ENCODE measurements at places on chromosomes 6 and 20.

GRCh38 chr20:36399147-36399968, 93.2 kb downstream of the DLGAP4 start:
- peak; percentile 16 for DNase-seq

DNA sequence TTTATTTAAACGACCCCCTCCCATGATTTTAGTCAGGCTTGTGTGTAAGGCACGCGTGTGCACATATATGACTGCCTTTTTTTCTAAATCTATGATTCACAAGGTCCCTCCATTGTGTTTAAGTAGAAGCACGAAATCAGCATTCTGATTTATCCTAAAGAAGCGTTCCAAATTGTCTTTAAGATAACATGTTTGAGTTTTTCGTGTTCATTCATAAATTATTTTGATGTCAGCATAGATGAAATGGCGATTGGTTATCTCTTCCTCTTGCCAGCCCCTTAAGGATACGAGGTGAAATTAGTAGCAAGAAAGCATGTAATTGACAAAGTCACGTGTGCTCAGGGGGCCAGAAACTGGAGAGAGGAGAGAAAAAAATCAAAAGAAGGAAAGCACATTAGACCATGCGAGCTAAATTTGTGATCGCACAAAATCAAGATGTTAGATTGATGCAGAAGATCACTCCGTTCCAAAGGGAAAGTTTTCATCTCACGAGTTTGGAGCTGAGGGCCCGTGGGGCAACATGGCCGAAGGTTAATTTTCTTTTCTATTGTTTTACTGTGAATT, at the start of gene LIN28B:
Gene LIN28B, plus strand, starts transcription at position 377 of the 564 bp plus-strand sequence. Its CDS starts 144 bp downstream, at position 521.
- DNase-seq = no peak

DNA sequence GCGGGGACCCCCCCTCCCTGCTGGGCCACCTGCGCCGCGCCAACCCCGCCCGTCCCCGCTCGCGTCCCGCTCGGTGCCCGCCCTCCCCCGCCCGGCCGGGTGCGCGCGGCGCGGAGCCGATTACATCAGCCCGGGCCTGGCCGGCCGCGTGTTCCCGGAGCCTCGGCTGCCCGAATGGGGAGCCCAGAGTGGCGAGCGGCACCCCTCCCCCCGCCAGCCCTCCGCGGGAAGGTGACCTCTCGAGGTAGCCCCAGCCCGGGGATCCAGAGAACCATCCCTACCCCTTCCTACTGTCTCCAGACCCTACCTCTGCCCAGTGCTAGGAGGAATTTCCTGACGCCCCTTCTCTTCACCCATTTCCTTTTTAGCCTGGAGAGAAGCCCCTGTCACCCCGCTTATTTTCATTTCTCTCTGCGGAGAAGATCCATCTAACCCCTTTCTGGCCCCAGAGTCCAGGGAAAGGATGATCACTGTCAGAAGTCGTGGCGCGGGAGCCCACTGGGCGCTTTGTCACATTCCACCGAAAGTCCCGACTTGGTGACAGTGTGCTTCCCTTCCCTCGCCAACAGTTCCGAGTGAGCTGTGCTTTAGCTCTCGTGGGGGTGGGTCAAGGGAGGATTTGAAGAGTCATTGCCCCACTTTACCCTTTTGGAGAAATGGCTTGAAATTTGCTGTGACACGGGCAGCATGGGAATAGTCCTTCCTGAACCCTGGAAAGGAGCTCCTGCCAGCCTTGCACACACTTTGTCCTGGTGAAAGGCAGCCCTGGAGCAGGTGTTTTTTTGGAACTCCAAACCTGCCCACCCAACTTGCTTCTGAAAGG, 2.1 kb downstream of the VEGFA start:
- DNase-seq = peak; percentile 95

DNA sequence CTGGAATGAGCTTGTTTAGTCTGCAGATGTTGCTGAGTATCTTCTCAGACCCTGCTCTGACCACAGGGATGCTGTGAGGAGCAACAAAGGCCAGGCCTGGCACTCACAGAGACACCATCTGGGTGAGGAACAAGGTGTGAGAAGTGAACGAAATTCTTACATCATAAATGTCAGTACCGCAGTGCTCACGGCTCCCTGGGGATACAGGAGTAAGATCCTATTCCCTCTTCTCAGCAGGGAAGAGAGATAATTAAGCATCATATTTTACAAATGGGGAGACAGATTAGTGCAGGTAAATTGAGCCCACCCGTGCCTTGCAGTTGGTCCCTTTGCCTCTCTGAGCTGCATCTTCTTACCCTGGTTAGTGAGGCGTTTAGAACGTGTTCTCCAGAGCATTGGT, 106.2 kb downstream of the DTD1 start:
- no peak for DNase-seq

GRCh38 chr6:147122823-147123222, 81.4 kb upstream of the STXBP5 start:
- no peak for DNase-seq

- no peak for DNase-seq
Measured at GRCh38 chr6:139812939-139813338, 438.5 kb upstream of the CITED2 start.

DNA sequence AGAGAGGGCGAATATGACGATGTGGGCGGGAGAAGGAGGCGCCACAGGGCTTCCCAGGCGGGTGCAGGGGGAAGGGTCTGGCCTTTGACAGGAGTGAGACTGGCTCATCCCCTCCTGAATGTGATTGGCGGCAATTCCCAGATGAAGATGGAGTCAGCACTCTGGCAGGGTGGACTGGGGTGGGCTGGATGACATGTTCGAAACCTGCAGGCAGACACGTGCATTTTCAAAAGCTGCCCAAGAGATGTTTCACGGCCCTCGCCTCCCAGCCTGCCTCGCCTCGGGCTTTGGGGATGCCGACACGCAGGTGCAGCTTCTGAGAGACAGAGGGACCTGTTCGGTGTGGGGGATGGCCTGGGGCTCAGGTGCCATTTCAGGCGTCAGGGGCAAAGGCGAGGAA, 66.8 kb upstream of the AFDN start:
- no peak for DNase-seq

DNA sequence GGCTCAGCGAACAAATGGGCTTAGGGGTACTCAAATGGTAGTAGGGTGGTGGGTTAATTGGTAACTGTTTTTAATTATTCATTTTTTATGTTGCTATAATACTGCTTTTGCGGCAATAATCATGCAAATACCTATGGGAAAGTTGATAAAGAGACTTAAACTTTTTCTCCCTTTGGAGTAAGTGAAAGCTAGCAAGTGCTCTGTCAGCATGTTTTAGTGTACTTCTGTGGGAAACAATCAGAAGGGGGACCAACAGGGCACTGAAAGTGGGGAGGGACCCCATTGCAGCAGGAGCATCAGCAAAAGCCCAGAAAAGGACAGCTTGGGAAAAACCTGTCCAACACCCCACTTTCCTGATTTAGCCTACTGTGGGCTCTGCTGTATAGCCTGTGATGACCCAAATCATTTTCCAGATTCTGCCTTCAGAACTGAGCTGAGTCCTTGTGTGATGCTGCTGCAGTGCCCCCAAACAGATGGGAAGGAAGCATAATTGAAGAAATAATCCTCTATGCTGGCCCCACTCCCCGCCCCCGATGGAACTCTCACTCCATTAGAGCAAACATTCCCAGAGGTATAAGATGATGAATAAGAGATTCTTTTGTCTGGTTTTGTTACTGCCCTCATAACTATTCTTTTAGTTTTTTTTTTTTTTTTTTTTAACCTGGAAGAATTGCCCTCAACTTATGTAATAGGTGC, 322.8 kb downstream of the CD83 start:
- no peak for DNase-seq

- DNase-seq = no peak
Measured at GRCh38 chr20:711576-711975, 36.0 kb upstream of the SCRT2 start.

DNA sequence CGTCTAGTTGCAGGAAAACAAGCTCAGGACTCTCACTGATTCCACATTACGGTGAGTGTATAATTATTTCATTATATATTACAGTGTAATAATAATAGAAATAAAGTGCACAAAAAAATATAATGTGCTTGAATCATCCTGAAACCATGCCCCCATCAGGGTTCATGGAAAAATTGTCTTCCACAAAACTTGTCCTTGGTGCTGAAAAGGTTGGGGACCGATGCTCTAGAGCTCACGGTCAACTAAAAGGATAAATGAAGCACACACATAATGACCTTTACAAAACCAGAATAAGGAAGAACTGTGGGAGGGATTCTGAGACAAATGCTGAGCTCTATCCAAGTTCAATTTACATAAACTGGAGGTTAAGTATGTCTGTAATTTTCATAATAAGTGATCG, 194.3 kb downstream of the COL19A1 start:
- no peak for DNase-seq

DNA sequence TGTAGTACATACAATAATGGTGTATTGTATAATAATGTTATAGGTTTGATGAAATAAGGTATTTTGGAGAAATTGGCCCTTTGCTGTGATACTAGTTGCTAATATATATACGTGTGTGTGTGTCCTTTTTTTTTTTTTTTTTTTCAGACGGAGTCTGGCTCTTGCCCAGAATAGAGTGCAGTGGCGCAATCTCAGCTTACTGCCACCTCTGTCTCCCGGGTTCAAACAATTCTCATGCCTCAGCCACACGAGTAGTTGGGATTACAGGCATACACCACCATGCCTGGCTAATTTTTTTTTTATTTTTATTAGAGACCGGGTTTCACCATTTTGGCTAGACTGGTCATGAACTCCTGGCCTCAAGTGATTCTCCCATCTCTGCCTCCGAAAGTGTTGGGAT, 23.3 kb downstream of the SENP6 start:
- DNase-seq = no peak

GRCh38 chr6:105313211-105313610, 89.7 kb downstream of the PREP start:
- no peak for DNase-seq

- no peak for DNase-seq
Measured at GRCh38 chr6:15921243-15921642, 207.6 kb upstream of the MYLIP start.

GRCh38 chr6:3798055-3798919, 46.8 kb upstream of the PXDC1 start:
- no peak for DNase-seq

DNA sequence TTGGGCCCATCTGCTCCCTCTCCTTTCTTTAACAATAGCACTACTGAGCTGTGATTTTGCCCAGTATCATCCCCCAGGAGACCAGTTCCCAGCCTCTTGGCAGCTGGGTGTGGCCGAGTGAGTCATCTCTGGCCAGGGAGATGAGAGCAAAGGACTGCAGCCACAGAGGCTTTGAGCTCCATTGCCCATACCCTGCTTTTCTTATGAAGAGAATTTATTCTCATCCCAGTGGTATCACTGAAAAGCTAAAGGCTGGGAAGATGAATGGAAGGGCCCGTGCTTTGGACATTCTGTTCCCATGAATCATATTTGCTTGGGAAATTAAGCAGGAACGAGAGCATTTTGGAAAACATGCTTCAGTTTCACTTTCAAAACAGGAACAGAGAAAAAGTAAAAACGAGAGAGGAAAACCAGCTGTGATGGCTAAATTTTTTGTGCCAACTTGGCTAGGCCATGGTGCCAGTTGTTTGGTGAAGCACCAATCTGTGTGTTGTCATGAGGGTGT, 14.9 kb downstream of the CST3 start:
- DNase-seq = peak; percentile 90

GRCh38 chr6:38218235-38218634, 398.7 kb downstream of the ZFAND3 start:
- DNase-seq = no peak

GRCh38 chr6:1079525-1079924, 232.4 kb upstream of the FOXQ1 start:
- DNase-seq = no peak

- no peak for DNase-seq
Measured at GRCh38 chr6:75230484-75231325, 12.9 kb downstream of the COX7A2 start.

DNA sequence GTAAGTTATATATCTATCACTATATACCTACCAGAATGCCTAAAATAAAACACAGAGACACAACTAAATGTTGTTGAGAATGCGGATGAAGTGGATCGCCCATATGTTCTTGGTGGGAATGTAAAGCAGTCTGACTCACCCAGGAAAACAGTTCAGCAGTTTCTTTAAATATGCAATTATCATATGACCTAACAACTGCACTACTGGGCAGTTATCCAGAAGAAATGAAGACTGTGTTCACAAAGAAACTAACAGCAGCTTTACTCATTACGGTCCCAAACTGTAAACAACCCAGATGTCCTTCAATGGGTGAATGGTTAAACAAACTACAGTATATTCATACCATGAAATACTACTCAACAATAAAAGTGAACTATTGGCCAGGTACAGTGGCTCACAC, 14.3 kb upstream of the ZC3H12D start:
- DNase-seq = no peak

- no peak for DNase-seq
Measured at GRCh38 chr6:15550546-15551123, 112.2 kb downstream of the DTNBP1 start.

DNA sequence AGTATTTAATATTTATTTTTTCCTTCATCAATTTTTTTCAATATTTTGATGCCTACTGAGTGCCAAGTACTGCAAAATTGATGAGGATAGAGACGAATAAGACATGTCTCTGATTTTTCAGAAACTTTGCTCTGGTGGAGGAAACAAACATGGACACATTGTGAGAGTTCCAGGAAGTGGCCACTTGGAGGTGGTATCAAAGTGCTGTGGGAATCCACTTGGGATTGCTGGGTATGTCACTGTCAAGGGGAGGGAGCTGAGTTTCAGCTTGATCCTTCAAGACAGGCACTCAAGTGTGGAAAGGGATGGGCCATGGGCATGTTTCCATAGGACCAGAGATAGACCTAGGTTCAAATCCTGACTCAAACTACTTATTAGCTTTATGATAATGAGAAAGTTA, 24.5 kb upstream of the ABCC10 start:
- DNase-seq = no peak

- no peak for DNase-seq
Measured at GRCh38 chr20:25421102-25421501, 13.6 kb downstream of the GINS1 start.

DNA sequence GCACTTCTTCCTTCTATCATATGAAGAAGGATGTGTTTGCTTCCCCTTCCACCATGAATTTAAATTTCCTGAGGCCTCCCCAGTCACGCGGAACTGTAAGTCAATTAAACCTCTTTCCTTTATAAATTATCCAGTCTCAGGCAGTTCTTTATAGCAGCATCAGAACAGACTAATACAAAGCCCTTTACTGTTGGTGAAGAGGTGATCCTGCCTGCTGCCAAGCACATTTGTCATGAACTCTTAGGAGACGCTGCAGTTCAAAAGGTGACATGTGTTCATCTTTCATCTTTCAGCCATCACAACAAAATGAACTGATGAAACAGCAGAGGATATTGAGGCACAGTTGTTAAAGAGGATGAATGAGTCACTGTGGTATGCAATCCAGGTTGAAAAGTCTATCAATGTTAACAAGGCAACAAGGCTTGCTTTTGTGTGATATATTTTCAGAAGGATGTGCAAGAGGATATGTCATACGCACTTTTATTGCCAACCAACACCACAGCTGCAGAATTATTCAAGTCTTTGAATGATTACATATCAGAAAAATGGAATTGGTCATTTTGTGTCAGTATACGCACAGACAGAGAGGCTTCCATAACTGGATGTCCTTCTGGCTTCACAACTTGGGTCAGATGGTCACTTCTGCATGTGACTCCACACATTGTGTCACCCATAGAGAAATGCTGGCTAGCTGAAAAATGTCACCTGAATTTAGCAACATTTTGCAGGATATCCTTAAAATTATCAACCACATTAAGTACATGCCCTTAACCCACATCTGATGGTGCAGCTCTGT, 52.4 kb upstream of the PLN start:
- no peak for DNase-seq

- no peak for DNase-seq
Measured at GRCh38 chr6:35487658-35488516, 9.0 kb downstream of the TEAD3 start.
